ENCODE measurements at places on chromosomes 1 and 21.

DNA sequence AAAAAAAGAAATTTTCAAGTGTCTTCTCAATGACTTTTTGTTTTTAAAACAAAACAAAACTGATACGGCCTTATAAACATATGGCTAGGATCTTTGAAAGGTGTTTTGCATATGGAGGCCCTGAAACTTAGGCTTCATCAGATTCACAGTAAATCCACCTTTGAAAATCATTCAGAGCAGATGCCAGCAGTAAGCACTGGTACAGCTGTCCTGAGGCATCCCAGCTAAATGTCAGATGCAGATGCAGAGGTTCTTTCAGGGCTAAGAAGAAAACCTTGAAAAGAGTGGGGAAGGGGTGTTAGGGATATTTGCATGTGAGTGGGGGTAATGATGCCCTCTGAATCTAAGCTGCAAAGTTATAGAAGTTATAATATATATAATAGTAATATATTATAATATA lies 56.2 kb upstream of the GNG12 start:
- DNase-seq, result no peak

DNA sequence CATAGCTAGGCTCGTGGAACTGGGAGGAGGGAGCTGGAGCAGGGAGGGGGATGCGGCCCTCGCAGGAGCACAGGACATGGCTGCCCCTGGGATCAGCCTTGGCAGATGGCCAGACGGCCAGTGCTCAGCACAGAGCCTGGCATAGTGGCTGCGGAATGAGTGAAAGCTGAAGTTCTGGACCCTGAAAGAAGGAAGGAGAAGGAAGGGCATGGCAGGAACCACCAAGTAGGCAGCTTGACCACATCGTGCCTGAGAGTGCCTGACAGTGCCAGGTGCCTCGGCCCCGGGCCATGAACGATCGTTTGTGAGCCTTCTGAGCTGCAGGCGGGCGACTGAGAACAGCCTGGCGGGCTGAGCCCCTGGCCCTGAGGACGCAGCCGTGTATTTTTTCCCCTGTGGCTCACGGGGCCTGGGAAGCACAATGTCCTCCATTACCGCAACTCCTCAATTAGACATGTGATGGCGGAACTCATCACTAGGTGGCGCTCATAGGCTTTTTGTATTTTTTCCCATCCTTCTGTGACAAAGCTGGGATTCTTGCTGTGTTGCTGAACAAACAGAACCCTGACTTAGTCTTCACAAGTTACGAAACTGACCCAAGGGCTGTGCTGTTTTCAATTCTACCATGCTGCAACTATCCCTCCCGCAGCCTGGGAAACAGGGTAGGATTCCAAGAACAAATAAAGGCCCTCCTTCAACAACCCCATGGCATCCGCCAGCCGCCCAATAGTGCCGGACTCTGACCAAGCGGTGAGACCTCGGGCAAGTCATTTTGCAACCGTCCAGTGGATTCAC lies 29.9 kb upstream of the TMEM61 start:
- peak; percentile 9 for DNase-seq

DNA sequence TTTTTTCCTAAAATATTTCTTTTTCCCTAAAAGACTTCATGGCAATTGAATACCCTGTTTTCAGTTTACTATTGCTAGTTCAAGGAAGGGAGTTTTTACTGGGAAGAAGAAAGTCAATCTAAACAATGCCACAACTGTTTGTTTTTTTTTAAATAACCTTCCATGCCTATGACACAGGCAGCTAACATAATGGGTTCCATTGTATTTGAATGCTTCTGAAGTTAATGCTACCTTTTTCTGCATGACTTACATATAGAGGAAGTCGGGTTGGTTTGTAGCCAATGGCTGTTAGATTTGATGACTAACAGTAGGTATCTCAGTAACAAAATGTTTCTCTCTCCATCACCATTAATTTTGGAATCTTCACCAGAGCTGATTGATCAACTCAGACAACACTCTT lies 134.0 kb downstream of the KIF26B start:
- DNase-seq, result no peak

- DNase-seq, result no peak
Observed at GRCh38 chr21:41691205-41692184, 75.4 kb downstream of the RIPK4 start.

GRCh38 chr1:208540724-208541123 lies 296.5 kb upstream of the PLXNA2 start:
- DNase-seq, result no peak

DNA sequence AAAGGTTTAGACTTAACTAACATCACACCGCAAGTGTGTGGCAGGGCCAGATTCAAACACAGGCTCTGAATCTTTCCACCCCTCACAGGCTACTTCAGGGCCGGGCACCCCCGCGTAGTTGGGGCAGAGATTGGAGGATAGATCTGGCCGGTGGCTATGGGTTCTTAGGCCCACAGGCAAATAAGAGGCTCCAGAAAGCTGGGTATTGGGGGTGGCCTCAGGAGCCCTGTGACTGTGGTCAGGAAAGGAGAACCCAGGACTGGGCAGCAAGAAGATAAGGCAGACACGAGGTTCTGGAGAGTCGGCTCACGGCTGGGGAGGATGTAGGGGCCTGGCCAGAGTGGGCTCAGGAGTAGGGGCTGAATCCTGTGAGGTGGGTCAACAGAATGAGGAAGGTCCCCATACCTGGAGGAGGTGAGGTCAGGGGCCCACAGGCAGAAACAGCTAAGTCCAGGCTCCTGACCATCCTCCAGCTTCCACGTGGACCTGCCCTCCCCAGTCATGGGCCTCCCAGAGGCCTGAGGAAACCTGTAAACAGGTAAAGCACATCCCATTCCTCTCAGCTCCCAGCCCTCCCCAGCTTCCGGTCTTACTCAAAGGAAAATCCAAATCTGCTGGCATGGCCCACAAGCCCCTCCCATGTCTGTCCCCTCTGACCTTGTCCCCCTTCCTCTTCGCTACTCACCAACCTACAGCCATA lies 306.2 kb downstream of the MATN1 start:
- DNase-seq, result no peak

DNA sequence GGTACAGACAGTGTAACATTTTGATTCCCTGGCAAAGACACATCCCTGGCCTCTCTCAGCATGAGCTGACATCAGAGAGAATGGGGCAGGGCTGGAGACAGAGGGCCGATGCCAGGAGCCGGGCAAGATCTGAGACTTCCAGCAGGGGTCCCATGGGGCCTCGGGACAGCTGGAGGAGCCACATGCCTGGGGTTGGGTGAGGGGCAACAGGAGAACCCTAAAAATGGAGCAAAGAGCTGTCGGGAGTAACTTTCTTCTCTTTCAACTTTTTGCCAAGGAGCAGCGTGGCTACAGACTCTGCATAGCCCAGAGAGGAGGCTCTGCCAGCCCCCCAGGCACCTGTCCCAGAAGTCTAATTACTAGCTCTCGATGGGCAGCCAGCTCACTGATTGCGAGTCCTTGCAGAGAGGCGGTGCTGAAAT lies 130.8 kb downstream of the LACTBL1 start:
- DNase-seq, result no peak

DNA sequence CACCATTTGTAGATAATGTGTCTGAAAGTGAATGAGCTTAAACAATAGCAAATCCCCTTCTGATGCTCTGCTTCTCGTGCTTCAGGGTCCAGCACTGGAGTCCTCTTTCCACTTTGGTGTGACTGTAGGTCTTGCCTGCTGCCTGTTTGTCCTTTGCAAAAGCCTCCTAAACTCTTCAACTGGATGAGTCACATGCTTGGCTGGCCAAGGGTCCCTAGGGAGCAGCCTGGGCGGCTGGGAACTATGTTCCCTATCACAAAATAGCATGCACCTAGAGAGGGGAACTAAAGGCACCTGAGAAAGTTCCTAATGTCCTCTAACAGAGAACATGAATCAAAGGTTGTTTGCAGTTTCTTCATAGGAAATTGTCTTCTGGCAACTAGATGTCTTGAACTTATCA lies 607.2 kb upstream of the PLXNA2 start:
- no peak for DNase-seq

DNA sequence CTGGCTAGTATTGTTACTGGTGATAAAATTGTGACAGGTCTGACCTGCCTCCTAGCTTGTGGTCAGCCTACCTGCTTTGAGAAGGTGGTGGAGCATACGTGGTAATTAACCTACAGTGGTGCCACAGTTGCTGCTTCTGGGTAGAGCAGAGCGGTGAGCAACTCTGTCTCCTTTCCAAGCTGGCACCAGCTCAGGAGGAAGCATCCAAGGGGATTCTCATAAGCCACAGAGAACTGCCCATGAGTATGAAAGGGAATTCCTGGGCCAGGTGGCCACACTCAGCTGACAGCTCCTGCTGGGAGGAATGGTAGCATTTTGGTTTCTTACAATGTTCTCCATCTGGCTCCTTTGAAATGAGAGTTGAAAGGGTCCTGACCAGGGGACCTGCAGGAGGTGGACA lies 39.4 kb downstream of the ATP2B4 start:
- no peak for DNase-seq

- DNase-seq, result no peak
Observed at GRCh38 chr1:53979712-53980450, 33.7 kb downstream of the LRRC42 start.

DNA sequence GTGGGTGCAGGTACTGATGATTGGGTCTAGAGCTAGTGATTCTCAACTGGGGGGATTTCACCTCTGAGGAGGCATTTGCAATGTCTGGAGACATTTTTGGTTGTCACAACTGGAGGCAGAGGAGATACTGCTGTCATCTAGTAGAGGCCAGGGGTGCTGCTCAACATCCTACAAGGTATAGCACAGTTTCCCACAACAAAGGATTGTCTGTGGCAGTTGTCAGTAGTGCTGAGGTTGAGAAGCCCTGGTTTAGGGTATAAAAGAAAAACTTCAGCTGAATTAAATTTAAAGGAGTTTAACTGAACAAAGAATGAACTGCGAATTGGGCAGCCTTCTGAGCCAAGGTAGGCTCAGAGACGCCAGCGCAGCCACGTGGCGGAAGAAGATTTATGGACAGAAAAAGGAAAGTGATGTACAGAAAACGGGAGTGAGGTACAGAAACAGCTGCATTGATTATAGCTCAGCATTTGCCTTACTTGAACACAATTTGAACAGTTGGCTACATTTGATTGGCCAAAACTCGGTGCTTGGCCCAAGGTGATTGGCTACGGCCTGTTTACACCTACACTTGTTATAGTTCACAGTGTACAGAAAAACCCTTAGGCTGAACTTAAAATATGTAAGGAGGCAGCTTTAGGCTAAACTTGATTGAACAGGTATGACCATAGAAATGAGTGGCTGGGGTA lies 40.4 kb downstream of the MPZL1 start:
- DNase-seq, result no peak

DNA sequence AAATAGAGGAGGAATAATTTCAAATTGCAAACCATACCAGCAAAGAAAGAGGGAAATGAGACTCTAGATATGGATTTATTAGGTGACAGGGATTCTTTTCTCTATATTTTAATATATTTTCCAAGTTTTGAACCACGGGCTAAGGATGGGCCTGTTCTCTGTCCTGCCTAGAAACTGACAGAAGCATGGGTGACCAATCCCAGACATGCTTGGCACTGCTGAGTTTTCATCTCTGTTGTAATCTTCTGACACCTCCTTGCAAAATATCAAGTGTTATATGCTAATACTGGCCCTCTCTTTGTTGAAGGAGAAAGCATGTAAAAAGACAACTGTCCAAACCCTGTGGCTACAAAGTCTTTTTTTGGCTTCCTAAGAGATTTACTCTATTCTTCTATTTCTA lies 774 bp upstream of the ANGPTL7 start:
- DNase-seq, result no peak

GRCh38 chr1:156648951-156649350 lies 7.0 kb downstream of the BCAN start:
- DNase-seq, result no peak

- DNase-seq, result no peak
Observed at GRCh38 chr1:199041173-199041914, 402.5 kb downstream of the PTPRC start.

GRCh38 chr1:248631354-248632008 lies 3.4 kb downstream of the OR2T11 start:
- DNase-seq, result no peak

- DNase-seq, result no peak
Observed at GRCh38 chr1:13675151-13675651, 24.8 kb upstream of the PRDM2 start.

GRCh38 chr1:220894025-220894923 lies 15.0 kb downstream of the HLX start:
- no peak for DNase-seq

DNA sequence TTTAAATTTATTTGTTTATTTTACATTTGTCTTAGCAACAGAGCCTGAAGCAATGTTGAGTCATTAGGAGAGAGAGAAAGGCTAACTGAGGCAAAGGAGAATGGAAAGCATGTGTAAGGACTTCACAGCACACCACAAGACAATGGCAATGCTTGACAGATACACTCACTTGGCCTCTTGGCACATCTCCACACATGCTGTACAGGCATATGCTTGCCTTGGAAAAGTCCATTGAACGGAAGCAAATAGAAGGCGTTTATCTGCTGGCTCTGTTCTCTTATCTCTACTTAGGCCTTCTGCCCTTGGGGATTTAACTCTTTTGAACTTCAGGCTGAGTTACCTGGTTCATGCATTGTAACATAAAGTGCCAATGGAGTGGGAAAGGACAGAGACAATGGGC lies 262.2 kb upstream of the POU3F1 start:
- DNase-seq, result no peak

Measured in stimulated activated CD8-positive, alpha-beta memory T cell treated with anti-CD3 and anti-CD28 coated beads, Interleukin-7, amount 100 ng/mL, for 1 hour (primary cell).